Stimulated activated CD8-positive, alpha-beta memory T cell treated with anti-CD3 and anti-CD28 coated beads, Interleukin-7, amount 100 ng/mL, for 24 hours (primary cell): ENCODE measurements at places on chromosomes 5 and 9.

DNA sequence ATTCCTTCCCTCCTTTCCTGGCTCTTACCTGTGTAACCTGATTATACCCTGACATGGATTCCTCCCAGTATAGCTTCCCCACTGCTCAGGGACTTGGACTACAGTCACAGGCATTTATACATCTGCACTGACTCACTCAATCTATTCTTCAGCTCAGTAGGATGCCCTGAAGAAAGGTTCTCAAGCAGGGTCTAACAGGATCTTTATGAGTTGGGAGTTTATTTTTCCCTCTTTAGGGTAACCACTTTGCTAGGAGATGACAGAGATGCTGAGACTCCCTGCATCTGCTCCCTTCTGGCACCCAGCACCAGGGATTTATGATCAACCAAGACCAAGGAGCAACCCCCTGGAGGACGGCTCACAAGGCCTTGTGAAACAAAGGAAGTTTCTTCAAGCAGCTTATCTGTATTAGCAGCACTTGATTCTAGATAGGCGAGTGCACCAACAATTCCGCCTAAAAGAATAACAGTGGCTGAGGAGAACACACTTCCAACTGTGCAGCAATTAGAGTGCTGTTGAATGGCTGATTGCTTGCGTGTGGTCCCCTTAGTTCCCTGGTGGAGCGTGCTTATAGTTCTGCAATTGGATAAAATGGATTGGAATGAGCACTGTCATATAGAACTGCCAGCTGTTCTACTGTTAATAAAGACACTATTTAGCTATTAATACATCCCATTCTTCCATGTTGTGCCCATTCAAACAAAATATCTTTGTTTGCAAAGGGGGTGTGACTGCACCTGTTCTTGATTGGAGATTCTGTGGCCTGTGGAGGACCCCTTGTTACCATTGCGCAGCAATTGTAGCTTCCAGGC lies 482.6 kb downstream of the ZNF608 start:
- no peak for DNase-seq

DNA sequence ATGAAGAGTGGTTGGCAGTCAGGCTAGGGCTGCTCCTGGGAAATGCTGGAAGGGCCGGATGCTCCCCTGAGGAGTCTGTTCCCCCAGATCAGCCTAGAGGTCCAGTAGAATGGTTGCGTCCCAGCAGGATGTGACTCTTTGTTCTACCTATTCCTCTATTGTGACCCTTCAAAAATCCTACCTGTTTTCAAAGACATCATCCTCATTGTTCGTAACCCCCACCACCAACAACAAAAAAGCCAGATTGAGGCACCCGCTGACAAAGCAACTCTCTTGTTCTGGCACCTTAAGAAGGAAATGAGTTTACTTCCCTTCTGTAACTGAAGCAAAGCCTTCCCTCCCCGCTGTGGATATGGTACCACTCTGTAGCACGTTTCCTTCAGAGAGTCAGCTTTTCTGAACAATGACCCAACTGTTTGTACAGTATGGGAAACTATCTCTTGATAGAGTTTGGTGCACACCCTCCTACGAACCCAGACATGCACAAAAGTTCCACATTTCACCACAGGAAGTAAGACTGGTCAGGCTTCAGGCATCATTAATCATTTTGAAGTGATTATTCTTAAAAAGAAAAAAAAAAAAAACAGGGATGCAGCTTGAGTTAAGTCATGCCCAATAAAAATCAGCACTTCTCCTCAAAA lies 207.2 kb downstream of the ENC1 start:
- no peak for DNase-seq

GRCh38 chr9:116437411-116438370 lies 249.4 kb upstream of the TRIM32 start:
- DNase-seq, result no peak

- DNase-seq, result no peak
These were observed 83.2 kb downstream of the AK8 start for GRCh38 chr9:132794730-132795380.

DNA sequence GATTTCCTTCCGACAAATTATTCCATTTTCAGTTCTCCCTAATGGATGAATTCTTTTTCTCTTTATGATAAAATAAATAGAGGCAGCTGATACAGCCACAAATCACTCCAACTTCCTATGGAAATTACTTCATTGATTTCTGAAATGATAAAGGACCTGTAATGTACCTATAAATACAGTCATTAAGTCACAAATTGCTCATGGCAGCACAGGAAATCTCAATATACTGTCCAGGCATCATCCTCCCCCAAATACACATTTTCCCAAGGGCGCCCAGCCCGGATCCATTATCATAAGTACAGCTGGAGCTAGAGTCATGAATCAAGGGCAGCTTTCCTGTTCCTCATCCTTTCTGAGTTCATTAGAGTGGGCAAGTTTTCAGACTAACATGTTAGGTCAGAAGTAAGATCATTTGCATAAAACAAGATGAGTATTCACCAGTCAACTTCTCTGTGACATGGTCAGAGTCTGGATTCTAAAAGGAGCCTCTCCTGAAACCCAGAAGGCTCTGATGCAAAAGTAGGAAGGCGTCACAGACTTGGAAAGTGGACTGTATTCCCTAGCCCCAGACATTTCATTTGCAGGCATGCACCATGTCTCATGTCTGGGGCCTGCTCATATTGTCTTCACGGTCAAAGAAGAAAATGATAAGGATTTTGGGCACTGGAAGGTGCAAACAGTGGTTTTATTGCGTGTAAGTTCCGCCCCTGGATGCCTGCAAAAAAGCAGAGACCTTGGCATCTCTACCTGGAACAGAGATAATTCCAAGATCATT lies 383.2 kb downstream of the PLK2 start:
- DNase-seq, result no peak

DNA sequence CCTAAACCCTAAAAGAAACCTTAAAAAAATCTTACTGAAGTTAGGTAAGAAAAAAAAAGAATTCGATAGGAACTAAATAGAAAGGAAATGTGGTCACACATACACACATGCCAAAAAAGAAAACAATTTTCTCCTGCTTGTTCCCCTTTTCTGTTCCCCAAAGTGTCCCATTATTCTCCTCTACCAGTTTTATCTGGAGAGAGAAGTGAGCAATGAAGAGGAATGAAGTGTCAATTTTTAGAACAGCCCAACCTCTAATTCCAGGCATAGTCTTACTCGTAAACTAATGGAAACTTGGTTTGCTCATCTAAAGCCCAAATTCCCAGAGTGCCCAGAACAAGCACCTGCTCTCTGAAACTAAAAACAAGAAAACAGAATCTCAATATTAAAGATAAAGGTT lies 26.1 kb downstream of the AP3B1 start:
- DNase-seq, result no peak

DNA sequence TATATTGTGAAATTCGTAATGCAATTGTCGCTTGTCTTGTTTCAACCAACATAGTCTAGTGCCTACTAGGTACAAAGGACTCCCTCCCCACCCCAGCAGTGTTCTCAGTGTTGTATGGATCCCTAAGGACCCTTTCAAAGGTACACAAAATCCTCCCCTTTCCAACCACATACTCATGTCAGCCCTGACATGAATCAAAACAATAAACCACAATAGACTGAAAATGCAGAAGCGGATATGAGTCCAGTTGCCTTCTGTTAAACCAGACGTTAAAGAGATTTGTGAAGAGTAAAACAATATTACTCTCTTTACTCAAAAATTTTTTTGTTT lies 82.4 kb upstream of the IFNK start:
- no peak for DNase-seq

DNA sequence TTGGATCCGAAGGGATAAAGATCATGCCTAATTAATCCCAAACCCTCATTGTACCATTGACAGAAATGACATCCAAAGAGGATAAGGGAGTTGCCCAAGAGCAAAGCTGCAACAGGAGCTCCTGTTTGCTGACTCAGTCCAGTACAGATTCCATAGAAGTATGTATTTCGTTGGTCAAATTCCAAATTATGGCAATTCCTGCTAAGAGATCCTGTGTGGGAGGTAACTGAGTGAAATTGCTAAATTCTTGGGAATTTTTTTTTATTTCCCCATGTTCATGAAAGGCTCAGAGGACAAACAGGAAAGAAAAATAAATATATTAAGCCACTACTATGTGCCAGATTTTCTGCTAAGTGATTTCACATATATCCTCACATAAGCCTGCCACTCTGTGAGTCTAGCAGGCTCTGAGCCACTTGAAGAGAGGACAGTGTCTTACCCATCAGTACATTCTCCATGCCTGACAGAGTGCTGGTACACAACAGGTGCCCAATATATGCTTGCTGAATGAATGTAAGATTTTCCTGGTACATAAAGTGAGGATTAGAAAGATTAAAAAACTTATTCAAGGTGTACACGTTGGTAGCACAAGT lies 132.7 kb downstream of the GLIS3 start:
- no peak for DNase-seq

- DNase-seq, result no peak
These were observed 17.0 kb downstream of the URM1 start for GRCh38 chr9:128388150-128388549.

- DNase-seq, result no peak
These were observed 78.4 kb upstream of the TMEM252 start for GRCh38 chr9:68619072-68619471.

DNA sequence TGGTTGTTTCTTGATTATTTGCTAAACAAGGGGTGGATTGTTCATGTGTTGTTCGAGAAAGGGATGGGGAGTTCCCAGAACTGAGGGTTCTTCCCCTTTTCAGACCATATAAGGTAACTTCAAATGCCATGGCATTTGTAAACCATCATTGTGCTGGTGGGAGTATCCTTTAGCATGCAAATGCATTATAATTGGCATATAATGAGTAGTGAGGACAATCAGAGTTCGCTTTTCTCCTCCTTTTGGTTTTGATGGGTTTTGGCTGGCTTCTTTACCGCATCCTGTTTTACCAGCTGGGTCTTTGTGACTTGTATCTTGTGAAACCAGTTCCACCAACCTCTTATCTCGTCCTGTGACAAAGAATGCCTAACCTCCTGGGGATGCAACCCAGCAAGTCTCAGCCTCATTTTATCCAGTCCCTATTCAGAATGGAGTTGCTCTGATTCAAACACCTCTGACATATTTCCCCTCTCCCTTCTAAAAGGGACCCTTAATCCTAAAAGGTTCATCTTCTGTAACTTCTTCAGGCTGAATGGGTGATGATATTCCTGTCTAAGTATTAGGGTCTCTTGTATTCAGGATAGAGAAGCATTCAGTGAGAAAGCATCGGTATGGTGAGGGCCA lies 8.7 kb upstream of the FBN2 start:
- DNase-seq, result no peak

GRCh38 chr5:74424162-74424868 lies 216.2 kb downstream of the ENC1 start:
- DNase-seq, result no peak

GRCh38 chr9:88947581-88948573 lies 43.4 kb upstream of the S1PR3 start:
- no peak for DNase-seq

- no peak for DNase-seq
These were observed 165.5 kb downstream of the OLFM1 start for GRCh38 chr9:135252980-135253304.

DNA sequence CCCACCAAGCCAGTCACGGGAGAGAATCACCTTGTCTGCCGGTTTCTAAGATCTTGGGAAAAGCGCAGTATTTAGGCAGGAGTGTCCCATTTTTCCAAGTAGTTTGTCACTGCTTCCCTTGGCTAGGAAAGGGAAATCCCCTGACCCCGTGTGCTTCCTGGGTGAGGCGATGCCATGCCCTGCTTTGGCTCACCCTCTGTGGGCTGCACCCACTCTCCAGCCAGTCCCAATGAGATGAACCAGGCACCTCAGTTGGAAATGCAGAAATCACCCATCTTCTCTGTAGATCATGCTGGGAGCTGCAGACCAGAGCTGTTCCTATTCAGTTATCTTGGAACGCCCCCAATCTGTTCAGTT lies 116.9 kb downstream of the RAB3C start:
- no peak for DNase-seq

DNA sequence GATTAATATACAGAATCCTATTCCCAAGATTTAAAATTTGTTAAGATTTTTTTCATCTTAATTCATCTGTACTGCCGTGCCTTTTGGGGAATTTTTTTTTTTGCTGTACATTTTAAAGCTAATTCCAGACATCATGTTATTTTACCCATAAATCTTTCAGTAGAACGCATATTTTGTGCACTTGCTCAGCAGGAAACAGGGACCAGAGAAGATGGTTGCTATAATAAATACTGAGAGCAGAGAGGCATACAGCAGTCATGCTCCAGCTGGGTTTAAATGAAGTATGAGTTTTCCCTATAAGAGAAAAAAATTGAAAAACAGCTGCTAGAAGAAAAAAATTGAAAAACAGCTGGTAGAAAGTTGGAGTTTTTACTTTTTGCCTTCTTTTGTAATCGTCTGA lies 196.9 kb upstream of the PUM3 start:
- DNase-seq, result no peak

DNA sequence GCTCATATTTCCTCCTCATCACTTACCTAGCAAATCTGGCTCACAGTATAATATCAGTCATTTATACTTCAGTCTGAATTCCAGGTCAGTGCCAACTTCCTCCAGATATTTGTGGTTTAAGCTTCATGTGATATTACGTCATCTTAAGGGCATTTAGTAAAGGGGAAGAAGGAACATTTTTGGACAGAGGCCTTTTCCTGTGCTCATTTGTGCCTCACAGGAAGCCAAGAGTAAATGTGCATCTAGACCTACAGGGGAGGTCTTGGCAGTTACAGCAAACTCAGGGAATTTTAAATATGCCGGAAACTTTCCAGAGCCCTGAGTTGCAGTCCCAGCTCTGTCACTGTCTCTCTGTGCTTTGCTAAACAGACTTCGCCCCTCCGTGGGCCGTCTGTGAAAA lies 12.3 kb upstream of the KCNIP1 start:
- no peak for DNase-seq

GRCh38 chr5:82561797-82562196 lies 283.6 kb upstream of the RPS23 start:
- DNase-seq, result no peak

DNA sequence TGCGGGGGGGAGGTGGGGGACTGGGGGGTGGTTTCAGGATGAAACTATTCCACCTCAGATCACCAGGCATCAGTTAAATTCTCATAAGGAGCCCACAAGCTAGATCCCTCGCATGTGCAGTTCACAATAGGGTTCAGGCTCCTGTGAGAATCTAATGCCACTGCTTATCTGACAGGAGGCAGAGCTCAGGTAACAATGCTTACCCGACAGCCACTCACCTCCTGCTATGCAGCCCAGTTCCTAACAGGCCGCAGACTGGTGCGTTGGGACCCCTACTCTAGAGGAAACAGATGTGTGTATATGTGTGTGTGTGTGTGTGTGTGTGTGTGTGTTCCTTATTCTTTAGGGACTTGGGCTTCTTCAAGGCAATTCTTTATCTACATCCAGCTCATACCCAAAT lies 352.3 kb upstream of the CCNH start:
- no peak for DNase-seq

DNA sequence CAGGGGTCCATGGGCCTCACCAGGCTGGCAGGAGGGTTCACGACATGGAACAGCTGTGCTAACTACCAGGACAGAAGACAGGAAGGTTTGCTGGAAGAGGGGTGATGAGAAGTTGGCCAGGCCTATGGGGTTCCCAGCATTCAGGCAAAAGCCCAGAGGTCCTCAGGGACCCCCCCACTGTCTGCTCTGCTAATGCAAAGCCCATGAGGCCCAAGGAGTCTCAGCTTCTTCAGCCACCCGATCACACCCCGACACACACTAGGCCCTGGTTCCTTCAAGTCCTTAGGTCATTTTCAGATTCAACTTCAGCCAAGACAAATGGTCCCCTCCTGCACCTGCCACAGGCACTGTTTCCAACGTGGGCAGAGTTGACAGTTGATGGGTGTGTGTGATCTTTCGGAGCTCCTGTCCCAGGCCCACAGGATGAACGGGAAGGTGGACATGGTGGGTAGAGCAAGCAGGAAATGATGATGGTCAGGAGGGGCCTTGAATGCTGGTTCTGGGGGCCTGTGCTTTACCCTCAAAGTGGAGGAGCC lies 20.4 kb downstream of the ADAMTS2 start:
- no peak for DNase-seq
